ENCODE measurements at places on chromosomes 13 and 19.

DNA sequence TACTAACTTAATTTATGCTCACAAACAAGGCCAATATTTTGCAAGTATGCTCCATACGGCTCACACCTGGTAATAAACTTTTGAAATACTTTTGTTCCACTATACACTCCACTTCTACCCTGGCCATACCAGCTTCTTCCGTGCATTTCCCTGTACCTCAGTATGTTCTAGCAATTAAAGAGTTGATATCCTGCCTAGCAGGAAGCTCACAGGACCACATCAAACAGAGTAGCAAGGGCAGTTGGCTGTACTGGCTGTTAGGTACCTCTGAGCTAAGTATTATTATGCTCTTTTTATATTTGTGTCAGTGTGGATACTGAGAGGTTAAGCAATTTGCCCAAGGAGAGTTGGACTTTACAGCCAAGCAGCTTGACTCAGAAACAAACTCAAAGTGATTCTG is 257.7 kb downstream of the SLITRK6 start:
- DNase-seq = no peak

DNA sequence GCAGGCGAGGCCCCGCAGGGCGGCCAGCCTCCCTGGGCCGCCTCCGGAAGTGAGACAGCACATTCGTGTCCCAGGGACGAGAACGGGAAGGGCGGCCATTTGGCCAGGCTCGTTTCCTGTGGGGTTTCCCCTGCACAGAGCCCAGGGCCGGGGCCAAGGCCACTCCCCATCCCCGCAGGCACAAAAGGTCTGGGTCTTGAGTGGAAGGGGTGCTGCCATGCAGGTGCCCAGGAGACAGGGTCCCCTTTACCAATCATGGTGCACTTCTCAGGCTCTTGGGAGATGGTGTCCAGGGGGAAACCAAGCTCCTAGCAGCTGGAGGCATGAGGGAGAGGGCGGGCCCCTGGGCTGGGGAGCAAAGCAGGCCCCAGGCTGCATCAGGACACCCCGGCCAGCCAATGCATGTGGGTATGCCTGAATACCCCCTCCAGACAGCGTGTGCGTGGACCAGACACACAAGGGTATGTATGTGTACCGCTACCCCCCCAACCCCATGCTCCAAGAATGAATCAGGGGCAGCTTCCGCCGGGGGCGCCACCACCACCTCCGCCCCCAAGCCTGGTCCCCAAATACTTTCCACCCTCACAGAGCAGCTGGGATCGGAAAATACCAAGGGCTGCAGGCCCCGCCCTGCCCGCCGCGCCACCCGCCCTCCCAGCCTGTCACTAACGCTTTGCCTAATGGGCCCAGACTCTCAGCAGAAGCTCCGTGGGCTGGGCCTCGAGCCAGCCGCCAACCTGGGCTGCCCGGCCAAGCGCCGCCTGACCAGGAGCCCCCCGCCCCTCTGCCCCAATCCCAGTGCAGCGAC is 37.6 kb upstream of the NANOS3 start:
- DNase-seq = peak; percentile 96

GRCh38 chr13:87259479-87260083 is 411.6 kb upstream of the SLITRK5 start:
- no peak for DNase-seq

DNA sequence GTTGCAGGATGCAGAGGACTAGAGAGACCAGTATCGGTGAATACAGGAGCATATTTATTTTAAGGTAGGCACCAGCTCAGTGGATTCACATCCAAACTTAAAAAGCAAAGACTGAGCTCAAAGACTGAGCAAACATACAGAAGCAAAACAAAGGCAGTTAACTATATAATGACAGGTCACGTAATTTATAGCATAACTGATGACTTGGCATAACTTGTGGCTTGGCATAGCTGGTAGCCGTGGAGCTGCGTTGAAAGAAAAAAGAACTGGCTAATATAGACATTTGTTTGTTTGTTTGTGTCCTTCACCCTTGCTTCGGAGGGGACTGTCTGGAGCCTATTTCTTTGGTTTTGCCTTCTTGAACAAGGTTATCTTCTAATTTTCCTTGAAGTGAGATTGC is 33.7 kb downstream of the ZNF493 start:
- no peak for DNase-seq

DNA sequence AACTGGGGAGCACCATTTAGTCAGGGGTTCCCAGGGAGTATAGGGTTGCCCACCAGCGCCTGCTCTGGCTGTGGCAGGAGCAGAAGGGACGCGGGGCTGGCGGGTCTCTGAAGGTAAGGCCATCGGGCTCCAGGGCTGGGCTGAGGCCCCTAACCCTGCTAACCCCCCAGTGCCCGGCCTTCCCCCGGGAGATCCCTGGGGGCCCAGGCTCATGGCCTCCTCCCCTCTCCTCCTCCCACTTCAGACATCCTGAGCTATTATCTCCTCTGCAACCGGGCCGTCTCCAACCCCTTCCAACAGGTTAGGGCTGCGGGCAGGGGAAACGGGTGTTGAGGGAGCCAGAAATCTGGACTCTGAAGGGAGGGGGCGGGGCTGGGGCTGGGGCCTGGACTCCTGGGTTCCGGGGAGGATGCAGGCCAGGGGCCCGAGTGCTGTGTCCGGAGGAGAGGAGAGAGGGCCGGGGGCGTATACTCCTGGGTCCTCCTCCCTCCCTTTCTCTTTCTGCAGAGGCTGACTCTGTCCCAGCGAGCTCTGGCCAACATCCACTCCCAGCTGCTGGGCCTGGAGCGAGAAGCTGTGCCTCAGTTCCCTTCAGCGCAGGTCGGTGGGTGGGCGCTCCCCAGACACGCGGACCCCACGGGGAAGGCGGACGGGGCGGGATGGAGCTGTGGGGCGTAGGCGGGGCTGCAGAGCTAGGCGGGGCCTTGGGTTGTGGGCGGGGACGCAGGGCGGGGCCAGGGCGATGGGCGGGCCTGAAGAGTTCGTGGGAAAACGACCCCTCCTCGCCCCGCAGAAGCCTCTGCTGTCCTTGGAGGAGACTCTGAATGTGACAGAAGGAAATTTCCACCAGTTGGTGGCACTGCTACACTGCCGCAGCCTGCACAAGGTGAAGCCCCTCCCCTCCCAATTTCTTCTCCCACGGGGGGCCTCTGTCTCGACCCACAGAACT is 15.3 kb downstream of the TTYH1 start:
- peak; percentile 56 for DNase-seq

GRCh38 chr13:22665506-22665905 is 515.3 kb upstream of the SGCG start:
- DNase-seq = no peak

DNA sequence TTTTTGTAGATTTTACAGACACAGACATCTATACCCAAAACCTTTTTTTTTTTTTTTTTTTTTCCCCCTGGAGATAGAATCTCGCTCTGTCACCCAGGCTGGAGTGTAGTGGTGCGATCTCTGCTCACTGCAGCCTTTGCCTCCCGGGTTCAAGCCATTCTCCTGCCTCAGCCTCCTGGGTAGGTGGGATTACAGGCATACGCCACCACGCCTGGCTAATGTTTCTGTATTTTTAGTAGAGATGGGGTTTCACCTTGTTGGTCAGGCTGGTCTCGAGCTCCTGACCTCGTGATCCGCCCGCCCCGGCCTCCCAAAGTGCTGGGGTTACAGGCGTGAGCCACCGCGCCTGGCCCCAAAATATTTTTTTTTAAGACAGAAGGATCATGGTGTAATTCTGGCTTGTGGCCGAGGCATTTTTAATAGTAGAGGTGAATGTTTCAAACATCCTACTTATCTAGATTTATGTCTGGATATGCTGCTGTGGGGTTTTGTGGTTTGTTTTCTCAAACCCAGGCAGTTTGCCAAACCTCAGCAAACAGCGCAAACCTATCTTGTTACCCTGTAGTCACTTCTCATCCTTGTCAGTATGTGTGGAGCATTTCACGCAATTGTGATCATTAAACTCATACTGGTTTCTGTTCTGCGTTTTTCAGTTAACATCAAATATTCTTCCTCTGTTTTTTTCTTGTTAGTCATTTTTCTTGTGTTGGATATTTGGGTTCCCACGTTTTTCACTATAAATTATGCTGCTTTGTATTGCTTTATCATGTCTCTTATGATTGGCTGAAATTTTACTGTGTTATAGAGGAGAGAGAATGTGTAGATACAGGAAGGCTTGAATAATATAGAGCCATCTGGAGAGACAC is 36.2 kb upstream of the GARRE1 start:
- DNase-seq = no peak

- no peak for DNase-seq
Measured at GRCh38 chr19:14979476-14980255, at the start of gene SLC1A6. SLC1A6 (minus strand) TSS chr19:14979864; CDS start chr19:14972910, 6,954 bp downstream.

GRCh38 chr13:57630661-57631595 is 616 bp upstream of the PCDH17 start:
- no peak for DNase-seq

DNA sequence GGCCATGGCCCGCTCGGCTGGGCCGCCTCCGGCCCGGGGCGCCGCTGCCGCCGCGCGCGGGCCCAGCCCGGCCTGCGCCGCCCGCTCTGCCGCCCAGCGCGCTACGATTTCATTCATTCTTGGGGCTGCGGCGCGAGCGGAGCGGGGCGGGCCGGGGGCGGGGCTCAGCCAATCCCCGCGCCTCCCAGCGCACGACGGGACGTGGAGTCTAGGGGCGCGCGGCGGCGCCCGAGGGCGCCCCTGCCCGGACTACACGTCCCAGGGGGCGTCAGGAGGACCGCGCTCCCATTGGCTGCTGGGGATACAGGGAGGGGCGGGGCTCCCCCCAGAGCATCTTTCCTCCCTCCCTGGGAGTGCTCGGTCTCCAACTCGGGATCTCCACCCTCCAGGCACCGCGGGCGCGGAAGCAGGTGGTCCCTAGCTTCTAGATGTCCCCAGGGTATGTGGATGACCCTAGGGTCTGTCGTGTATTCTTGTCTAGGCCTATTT is 5.6 kb upstream of the DPF1 start:
- DNase-seq = peak; percentile 71

GRCh38 chr19:3423183-3423829 is 56.9 kb downstream of the NFIC start:
- DNase-seq = peak; percentile 68

GRCh38 chr13:108929532-108930206 is 300.3 kb downstream of the MYO16 start:
- DNase-seq = no peak

DNA sequence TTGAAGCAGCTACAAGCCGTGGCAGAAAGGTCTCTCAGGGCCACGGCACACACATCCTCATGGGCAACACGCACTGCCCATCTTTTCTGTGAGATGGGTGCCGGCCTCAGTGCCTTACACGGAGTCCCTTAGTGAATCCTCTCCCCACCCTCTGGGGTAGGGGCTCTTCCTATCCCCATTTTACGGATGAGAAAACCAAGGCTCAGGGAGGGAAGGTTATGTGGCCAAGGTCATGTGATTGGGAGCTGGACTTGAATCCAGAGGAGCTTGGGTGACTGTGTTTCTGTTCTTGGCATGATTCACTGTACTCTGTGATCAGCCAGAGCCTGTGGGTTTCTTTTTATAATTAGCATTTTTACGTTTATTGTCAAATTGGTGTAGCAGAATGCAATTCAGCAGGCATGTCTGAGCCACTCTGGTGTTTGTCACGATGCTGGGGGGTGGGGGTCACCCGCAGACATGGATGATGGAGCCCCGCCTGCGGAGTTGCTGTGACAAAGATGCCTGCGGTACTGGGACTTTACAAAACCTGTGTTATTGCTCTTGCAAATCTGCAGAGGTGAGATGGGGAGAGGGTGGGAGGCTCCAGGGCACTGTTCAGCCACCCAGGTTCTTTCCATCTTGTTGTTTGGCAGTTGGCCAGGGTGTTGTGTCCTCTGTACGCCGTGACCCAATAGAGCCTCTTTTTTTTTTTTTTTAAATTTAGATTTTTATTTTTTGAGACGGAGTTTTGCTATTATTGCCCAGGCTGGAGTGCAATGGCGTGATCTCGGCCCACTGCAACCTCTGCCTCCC is 4.5 kb downstream of the SCN1B start:
- no peak for DNase-seq

GRCh38 chr19:27901078-27901477 is 1311.9 kb downstream of the UQCRFS1 start:
- DNase-seq = no peak

DNA sequence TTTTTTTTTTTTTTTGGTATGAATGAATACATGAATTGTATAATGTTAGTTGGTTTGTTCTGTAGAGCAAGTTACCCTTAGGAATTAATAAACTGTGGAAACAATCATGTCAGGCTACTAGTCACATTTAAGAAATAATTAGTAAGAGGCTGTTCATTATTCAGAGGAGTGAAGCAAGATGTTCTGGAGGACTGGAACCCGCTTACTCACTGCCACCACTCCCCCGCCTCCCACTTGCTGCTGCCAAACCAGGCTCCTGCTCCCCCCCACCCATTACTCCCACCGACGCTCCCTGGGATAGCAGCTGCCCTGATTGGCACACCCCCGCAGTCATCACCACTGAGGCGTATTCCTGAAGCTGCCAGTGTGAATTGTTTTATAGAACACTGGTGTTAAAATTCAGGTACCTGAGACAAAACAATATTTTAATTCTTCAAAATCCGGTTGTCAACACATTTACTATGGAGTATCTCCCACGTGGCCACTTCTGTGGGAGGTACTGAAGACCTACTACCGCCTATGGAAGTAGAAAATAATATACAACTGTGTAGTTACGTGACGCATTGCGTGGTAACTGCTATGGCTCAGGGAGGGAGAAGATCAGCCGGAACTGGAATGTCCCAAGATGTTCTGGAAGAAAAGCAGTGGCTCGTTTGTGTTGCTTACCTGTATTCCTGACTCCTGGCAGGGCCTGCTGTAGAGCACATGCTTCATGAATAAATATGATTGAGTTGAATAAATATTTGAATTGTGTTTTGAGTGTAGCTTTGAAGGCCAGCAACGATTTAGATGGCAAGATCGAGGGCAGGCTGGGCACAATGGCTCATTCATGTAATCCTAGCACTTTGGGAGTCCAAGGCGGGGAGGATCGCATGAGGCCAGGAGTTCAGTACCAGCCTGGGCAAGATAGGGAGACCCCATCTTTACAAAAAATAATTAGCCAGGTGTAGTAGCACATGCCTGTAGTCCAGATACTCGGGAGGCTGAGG is 1.7 kb downstream of the DPY19L3 start:
- DNase-seq = peak; percentile 45

GRCh38 chr19:39038098-39038497 is 5.7 kb upstream of the FBXO27 start:
- DNase-seq = no peak

- no peak for DNase-seq
Measured at GRCh38 chr19:55538132-55538531, 1.2 kb upstream of the SBK2 start.

DNA sequence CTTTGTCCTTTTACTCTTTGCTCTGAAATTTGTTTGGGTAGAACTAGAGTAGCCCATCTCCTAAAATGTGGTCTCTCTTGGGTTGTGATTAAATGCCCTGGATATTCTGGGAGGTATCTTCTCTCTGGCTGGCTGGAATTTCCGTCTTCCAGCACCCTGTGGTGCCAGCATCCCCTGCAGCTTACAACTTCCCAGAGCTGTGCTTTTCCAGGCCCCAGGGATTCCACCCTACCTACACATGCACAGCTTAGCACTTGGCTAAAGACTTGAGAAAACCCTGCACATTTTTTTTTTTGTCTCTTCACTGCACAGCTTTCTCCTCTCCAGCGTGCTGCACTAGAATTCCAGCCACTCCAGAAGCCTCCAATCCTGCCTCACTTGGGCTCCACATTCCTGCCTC is 334.7 kb downstream of the IRS2 start:
- DNase-seq = no peak

Measured in Right ventricle myocardium superior (tissue), 1 donor.